Choroid plexus epithelial cell (primary cell): ENCODE measurements at places on chromosomes 3 and 15.

- DNase-seq, result no peak
Observed at GRCh38 chr3:66010348-66010738, 28.4 kb downstream of the MAGI1 start.

- DNase-seq, result peak; percentile 41
Observed at GRCh38 chr3:57966829-57967228, 41.4 kb upstream of the FLNB start.

DNA sequence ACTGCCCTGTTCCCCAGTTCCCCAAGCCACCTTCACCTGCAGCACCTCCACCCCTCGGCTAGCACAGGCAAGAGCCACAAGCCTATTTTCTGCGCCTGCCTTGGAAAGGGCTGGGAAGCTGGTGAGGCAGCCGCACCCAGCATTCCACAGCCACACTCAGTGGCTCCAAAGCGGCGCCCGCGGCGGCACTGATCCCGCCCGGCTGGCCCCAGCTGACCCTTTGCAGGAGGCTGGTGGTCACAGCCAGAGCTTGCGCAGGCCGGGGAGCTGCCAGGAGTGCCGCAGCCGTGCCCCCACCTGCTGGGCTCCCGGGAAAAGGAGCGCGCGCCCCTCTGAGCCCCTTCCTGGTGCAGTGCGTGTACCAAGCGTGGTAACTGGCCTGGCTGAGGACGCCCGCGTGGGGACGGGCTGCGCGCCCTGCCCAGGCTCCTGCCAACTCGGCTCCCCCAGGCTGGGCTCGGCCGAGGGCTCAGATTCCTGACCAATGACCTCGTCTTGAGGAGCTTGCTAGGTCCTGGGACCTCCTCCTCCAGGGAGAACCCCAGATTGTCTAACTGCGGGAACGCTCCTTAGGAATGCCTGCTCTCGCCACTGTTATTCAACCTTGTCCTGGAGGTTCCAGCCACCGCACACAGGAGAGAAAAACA lies 13.3 kb downstream of the GRAMD2A start:
- peak; percentile 22 for DNase-seq

GRCh38 chr3:183548262-183548769 lies 7.2 kb downstream of the KLHL6 start:
- DNase-seq, result peak; percentile 91

DNA sequence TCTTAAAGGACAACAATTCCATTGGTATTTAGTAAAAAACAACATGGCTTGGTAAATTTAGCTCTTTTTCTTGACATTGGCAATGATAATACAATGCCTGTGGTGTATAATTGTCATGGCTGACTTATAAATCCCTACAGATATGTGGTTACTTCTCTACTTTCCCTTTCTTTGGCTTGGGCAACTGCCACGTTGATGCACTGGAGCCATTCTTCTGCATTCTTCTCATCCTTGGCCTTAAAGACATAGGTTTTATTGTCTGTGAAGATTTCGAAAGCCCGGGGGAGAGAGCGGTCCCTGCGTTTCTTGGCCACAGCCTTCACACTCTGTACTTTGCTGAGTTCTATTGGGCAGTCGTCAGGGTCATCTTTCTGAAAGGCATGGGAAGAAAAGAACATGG lies 101.1 kb upstream of the CCNL1 start:
- peak; percentile 53 for DNase-seq

- DNase-seq, result no peak
Observed at GRCh38 chr3:25153561-25153960, 274.5 kb upstream of the RARB start.
